Activated naive CD4-positive, alpha-beta T cell treated with anti-CD3 and anti-CD28 coated beads, Interleukin-2, amount 50 U/mL, for 16 hours (primary cell): ENCODE measurements at places on chromosomes 5 and 9.

GRCh38 chr9:87810008-87810407 lies 72.7 kb upstream of the SPATA31E1 start:
- no peak for DNase-seq

DNA sequence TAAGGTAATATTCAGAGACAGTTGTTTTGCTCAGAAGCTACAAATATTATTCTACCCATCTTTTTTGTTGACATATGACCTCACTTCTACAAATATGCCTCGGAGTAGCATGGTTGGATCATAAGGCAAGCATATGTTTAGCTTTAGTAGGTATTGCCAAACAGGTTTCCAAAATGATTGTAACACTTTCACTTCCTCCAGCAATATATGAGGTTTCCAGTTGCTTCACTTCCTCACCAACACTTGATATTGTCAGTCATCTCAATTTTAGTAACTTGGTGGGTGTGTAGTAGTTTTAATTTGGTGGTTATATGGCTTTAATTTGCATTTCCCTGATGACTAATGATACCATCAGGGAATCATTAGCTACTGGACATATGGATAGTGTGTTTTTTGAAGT lies 46.7 kb downstream of the TNFSF8 start:
- no peak for DNase-seq

- DNase-seq: no peak
Measured at GRCh38 chr9:34691936-34692315, 850 bp upstream of the CCL19 start.

DNA sequence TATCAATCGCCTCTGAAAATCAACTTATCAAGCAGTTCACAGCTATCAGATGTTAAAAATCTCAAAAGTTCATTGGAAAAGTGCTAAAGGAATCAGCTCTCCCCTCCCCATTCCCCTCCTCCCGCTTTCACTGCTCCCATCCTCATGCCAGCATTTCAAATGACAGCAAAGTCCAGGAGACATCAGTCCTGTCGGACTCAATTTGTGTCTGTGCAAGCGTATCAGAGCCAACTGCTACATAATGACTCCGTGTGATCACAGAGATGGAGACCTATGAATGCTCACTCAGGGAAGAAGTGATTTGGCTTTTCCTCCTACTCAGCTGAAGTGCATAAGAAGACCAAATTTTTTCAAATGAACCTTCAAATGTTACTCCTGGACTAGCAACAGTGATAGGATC lies 937.2 kb upstream of the DMAC1 start:
- DNase-seq: no peak

DNA sequence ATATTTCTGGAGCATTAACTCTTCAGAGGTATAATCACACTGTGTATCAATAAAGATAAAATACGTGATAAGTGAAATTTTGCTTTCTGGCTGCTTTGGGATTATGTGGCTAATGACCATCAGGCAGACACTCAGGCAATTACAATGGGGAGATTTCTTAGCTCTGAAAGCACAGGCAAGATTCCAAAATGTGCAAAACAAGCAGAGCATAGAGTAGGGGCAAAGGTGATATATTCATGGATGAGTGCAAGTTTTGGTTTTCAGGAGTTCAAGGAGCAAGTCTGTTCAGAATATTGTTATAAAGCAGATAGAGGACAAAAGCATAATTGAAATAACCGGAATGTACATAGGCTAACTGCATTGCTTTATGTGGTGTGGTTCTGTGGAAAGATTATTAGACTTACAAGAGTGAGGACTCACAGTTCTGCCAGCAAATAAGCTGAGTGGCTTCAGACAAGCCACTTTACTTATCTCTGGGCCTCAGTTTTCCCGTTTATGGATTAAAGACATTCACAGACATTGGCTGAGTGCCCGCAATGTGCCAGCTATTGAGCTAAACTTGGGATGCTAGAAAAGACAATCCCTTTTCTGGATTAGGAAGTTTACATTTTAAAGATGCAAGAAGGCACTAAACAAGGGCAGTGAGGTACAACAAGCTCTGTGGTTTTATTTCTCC lies 945.6 kb upstream of the ARRDC3 start:
- no peak for DNase-seq

DNA sequence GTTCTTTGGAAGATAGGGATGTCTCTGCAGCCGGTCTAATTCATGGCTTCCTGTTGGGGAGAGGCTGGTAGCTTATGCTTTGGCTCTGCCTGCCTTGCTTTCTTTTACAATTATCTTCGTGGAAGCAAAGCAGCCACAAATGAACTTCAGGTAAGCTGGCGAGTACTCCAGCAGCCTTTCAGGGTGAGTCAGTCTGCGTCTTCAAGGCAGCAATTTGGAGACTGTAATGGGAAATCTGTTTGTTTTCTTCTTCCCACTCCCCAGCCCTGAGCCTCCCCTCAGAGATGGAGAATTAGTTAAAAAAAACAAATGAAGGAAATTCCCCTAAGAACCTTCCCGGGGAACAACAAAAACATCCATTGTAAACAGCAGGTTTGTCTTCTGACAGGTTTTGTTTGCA lies 100.1 kb downstream of the PSAT1 start:
- DNase-seq: no peak

DNA sequence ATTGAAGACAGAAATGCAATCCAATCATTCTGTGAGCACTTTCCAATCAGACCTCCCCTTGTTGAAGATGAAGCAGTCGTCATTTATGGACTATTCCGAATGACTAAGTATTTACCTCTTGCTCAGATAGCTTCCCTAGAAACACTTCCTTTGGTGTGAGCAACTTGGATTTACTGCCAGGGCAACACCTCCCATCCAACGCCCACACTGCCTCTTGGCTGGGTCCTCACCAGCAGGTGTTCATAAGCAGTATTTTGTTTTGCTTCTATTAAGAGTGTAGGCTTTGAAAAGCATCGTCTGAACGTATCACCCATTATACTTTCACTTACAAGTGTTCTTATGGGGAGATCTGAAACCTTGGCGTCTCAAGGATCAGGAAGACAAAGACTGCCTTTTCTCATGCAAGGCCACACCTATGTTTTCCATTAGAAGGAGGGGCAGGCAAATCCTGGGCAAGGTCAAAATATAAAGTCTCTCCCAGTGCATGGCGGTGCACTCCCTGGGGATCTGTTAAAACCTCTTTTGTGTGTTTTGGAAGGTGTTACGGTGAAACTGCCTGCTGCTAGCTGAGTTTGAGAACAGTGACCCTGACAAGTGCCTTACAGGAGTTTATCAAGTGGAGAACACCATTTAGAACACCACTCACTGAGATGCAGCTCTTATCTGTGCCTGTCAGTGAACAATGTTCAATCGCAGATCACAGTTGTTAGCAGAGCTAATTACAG lies 10.6 kb upstream of the MARCHF3 start:
- no peak for DNase-seq

- no peak for DNase-seq
Measured at GRCh38 chr5:150345716-150346115, 11.8 kb upstream of the TCOF1 start.
